ENCODE measurements at places on chromosomes 12 and 14. TPM values are rescaled to one million over a fixed set of nuclear protein-coding genes. Genes with fewer than 3 reads are reported as not detected.

- no peaks in the 10 kb centered on the region for H3K4me1 ChIP-seq
- no peak overlapping the region for H3K27ac ChIP-seq
- DNase-seq, result no peak
Measured at GRCh38 chr12:26246483-26247164, 51.3 kb downstream of the SSPN start.

DNA sequence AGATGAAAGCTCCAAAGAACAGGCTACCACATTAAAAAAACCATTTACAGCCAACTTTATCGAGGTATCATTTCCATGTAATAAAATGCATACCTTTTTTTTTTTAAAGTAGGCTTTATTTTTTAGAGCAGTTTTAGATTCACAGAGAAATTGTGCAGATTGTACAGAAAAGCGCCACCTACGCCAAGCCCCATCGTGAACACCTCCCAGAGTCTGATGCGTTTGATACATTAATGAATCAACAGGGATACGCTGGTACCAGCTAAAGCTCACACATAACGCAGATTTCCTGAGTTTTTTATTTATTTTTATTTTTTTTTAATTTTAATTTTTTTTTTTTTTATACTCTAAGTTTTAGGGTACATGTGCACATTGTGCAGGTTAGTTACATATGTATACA, 129.9 kb downstream of the KIF26A start:
- no peaks in the 10 kb centered on the region for H3K36me3 ChIP-seq
- no peaks in the 10 kb centered on the region for H3K4me1 ChIP-seq
- H3K27me3 ChIP-seq, result no peaks in the 10 kb centered on the region

DNA sequence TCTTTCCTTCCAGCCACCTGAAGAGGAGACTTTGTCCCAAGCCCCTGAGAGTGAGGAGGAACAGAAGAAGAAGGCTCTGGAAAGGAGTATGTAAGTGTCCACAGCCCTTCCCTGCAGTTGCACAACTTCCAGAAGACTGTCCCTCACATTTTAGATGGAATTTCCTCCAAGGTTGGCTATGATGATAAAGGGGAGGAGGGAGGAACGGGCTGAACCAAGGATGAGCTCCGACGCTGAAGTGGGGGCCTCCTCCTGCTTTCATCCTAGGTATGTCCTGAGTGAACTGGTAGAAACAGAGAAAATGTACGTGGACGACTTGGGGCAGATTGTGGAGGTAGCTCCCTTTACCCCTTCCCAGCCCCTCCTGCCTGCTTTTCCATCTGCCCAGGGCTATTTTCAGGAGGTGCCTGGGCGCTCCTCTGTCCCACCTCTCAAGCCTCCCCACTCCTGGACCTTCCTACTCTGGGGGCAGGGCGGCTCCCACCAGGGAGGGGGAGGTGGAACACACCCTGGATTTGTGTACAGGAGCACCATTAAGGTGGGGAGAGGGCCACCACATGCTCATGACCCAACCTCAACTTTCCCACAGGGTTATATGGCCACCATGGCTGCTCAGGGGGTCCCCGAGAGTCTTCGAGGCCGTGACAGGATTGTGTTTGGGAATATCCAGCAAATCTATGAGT, 2.3 kb downstream of the ARHGEF25 start:
- no peak overlapping the region for H3K27ac ChIP-seq
- no peak for DNase-seq
- H3K4me3 ChIP-seq, result no peak overlapping the region

- no peak for DNase-seq
- no peaks in the 10 kb centered on the region for H3K36me3 ChIP-seq
- no peaks in the 10 kb centered on the region for H3K27me3 ChIP-seq
- H3K27ac ChIP-seq, result no peak overlapping the region
- no peaks in the 10 kb centered on the region for H3K4me1 ChIP-seq
Measured at GRCh38 chr12:119461636-119462214, 127.2 kb downstream of the CCDC60 start.

- no peaks in the 10 kb centered on the region for H3K27me3 ChIP-seq
- H3K36me3 ChIP-seq, result no peaks in the 10 kb centered on the region
- no peak overlapping the region for H3K27ac ChIP-seq
- no peak for DNase-seq
Measured at GRCh38 chr12:123131879-123132402, 18.9 kb downstream of the PITPNM2 start.

DNA sequence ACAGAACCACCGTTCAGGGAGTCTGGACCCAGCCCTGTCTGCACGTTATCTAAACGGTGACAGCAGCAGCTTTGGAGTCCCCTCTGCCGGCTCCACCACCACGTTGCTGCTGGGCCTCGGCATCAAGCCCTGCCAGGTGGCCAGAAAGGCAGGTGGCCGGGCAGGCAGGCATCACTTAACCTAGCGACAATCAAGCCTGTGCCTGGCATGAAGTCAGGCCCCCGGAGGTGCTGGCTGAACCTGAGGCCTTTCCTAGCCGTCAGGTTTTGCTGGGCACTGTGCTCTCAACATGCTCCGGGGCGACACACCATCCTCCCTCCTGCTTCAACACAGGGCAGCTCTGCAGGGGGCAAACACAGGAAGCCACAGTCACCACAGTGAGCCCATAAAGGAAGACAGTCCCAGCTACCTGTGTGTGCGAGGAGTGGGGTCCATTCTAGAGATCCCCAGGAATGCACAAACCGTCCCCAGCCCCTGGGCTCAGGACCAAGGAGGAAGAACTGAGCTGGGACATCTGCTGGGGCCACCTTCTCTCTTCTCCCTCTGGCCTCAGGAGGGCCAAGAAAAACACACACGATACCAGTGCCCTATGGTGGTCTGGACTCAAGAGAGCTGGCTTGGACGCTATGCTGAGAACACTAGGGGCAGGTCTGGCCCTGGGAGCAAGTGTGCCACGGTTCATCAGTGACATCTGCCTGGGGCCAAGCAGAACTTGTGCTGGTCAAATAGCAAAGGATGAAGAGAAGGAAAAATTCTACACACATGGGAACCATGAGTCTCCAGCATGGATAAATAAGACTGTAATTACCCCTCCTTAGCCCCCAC, 44.7 kb downstream of the CCDC88C start:
- peaks cover 5% of the 10 kb centered on the region for H3K27me3 ChIP-seq
- no peak overlapping the region for H3K4me3 ChIP-seq
- H3K27ac ChIP-seq, result no peak overlapping the region
- DNase-seq, result no peak

DNA sequence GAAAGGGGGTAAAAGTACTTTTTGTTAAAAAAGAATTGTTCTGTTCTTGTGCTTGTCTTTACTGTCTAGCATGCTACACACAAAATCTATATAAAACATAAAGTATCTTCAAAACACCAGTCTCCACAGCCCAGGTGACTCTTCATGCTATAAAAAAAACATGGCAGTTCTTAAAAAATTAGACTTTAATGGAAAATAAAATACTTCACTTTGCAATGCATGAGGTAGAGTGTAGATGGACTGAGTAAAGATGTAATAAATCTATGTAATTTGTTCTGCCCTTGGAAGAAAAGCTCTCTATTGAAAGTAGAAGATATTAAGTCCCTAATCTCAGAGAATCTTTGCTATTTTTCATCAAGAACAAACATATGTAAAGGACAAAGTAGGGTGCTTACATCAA, 425.4 kb downstream of the NOVA1 start:
- DNase-seq, result no peak
- no peaks in the 10 kb centered on the region for H3K4me1 ChIP-seq
- H3K4me3 ChIP-seq, result no peak overlapping the region
- H3K27ac ChIP-seq, result no peak overlapping the region
- no peaks in the 10 kb centered on the region for H3K27me3 ChIP-seq
- no peaks in the 10 kb centered on the region for H3K36me3 ChIP-seq

GRCh38 chr14:73753887-73754795, 40.0 kb upstream of the PNMA1 start:
- H3K36me3 ChIP-seq, result no peaks in the 10 kb centered on the region
- peak overlapping the region; percentile 84 for H3K4me3 ChIP-seq
- DNase-seq, result no peak
- H3K4me1 ChIP-seq, result peaks cover 92% of the 10 kb centered on the region
- H3K27ac ChIP-seq, result peak overlapping the region; percentile 96

- peaks cover 8% of the 10 kb centered on the region for H3K4me1 ChIP-seq
- no peak for DNase-seq
- no peaks in the 10 kb centered on the region for H3K27me3 ChIP-seq
Measured at GRCh38 chr14:76884853-76885276, 58.7 kb downstream of the LRRC74A start.

DNA sequence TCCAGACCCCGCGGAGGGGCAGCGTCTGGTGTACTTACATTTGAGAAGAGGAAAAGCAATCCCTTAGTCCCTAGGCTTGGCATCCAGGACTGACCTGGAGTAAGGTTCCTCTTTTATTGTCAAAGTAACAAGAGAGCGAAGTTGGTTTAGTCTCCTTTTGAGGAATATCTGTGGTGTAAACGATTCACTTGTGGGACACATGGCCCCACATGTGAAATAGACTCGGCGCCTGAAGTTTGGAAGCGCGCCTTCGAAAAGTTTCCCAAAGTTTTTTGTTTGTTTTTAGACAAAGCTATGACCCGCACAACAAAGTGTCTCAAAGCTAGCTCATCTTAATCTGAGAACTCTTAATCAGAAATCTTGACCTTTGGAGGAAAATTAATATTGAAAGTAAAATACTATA, 744 bp downstream of the STYX start:
- H3K36me3 ChIP-seq, result peaks cover 22% of the 10 kb centered on the region
- H3K27ac ChIP-seq, result peak overlapping the region; percentile 89
- DNase-seq, result no peak
- H3K27me3 ChIP-seq, result no peaks in the 10 kb centered on the region

GRCh38 chr12:117013726-117014125, 85.5 kb downstream of the TESC start:
- H3K4me1 ChIP-seq, result peaks cover 10% of the 10 kb centered on the region
- no peak overlapping the region for H3K27ac ChIP-seq
- no peaks in the 10 kb centered on the region for H3K27me3 ChIP-seq
- H3K4me3 ChIP-seq, result no peak overlapping the region
- no peak for DNase-seq

DNA sequence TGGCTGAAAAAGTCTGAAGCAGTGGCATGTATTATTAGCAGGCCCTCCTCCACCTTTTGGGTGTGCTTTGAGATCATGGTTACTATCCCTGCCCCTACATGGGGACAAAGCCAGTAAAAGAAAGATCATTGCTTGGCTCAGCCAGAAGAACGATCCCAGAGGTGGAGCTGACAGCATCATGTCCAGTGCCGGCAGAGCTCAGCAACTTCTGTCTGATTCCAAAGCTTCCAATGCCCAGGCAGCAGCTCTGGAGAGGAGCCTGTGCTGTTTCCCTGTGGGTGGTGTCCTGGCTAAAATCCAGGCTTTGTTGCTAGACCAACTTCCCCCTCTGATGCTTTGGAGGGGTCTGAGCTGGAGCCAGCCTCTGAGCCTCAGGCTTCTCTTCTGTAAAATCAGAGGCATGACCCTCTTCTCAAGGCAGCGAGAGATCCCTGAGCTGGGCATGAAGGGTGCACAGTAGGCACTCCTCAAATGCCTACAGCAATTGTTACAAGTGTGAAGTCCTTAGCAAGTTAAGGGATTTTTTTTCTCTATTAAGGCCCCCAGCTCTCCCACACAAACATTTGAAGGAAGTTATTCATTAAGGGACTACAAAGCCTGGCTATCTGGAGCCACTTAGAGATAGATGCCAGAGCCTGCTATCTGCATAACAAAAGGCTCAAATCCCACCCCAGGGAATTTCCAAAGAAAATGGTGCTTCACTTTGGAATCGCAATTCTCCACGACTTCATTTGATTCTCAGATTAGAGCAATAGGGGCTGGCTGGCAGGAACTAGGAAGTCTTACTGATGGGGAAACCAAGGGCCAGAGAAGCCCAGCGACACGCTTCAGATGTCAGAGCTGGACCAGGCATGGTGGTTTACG, 10.9 kb upstream of the GSC start:
- H3K27ac ChIP-seq, result no peak overlapping the region
- no peak for DNase-seq
- peaks cover 52% of the 10 kb centered on the region for H3K27me3 ChIP-seq
- peaks cover under 1% of the 10 kb centered on the region for H3K4me1 ChIP-seq

DNA sequence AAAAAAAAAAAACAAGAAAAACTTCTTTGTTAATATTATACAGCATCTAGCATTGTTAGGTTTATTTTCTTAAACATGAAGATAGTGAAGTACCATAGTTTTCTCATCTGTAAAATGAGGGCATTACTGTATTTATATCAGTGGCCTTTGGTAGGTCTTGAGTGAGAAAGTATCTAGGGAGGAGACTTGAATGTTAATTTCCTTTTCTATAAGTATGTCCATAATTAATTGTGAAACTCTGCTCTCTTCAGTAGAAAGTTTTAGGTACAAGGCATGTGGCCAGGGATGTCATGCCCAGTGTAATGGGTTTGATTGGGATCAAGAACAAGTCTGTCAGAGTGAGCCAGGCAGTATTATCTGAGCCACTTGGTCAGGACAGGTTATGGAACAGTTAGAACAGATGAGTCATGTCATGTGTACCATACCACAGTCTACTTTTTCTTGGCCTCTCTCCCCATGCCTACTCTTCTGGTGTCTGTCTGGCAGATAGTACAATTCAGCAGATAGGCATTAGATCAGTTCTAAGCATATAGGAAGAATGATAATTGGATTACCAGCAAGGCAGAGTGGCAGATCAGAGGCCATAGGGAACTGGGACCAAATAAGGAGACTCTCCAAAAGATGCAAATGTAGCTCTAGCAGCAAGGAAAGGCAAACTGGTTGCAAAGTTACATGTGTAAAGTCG, 30.4 kb downstream of the FBXO34 start:
- H3K36me3 ChIP-seq, result peaks cover 11% of the 10 kb centered on the region
- H3K27ac ChIP-seq, result peak overlapping the region; percentile 23

DNA sequence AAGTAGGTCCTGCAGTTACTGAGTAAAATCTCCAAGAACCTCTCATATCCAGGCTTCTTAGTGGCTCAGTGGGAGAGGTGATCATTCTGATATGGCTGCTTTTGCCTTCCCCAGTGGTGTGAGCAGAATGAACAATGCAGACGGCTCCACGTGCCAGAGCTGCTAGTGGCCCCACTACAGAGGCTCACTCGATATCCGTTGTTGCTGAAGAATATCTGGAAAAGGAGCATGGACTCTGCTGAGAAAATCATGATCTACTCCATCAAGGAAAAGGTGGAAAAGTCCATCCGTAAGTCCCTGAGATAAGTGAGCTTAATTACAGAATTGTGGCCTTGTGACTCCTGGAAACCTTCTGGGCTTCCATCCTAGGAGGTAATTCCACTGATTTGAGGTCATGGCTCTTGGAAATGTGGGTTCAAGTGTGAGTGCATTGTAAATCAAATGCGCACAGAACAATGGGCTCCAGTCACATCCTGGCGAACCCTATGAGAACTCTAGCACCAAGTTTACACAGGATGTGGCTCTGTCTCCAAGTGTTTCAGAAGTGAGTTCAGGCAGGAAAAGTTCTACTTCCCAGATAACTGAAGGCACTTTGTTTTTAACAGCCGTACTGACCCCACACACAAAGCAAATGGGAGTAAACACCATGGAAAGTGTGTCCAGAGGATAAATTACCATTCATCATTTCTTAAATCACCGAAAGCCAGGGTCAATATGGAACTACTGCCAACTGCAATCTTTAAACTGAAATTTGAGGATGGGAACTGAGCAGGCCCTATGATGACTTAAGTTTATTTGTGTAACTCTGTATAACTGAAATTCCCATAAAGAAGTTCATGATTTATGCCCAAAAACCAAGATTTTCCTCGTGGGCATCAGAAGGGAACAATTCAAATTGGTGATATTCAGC, 51.4 kb downstream of the PLEKHG7 start:
- H3K4me3 ChIP-seq, result no peak overlapping the region
- H3K27ac ChIP-seq, result no peak overlapping the region
- no peak for DNase-seq
- no peaks in the 10 kb centered on the region for H3K4me1 ChIP-seq

KLRC1 gene
- total RNA-seq, result not detected

GPRC5A gene
- total RNA-seq, result 25.7 TPM

KCTD10 gene
- 43.1 TPM for total RNA-seq

WNT1 gene
- total RNA-seq, result not detected

DNAJC22 gene
- 0.55 TPM for total RNA-seq

Data from osteocyte (in vitro differentiated cells).